ENCODE measurements at places on chromosomes 12 and 14. TPM values are rescaled to one million over a fixed set of nuclear protein-coding genes. Genes with fewer than 3 reads are reported as not detected.

GRCh38 chr12:104576980-104577580 is 120.3 kb downstream of the CHST11 start:
- no peak for DNase-seq
- no peaks in the 10 kb centered on the region for H3K27me3 ChIP-seq
- peaks cover 13% of the 10 kb centered on the region for H3K4me1 ChIP-seq
- H3K4me3 ChIP-seq, result no peak overlapping the region
- H3K36me3 ChIP-seq, result no peaks in the 10 kb centered on the region
- no peak overlapping the region for H3K27ac ChIP-seq

- no peaks in the 10 kb centered on the region for H3K36me3 ChIP-seq
- no peak overlapping the region for H3K4me3 ChIP-seq
- no peak overlapping the region for H3K27ac ChIP-seq
- DNase-seq, result peak; percentile 39
- no peaks in the 10 kb centered on the region for H3K27me3 ChIP-seq
Observed at GRCh38 chr14:68244262-68244980, 424.8 kb downstream of the RAD51B start.

GRCh38 chr12:33265900-33266299 is 173.7 kb downstream of the SYT10 start:
- no peak overlapping the region for H3K27ac ChIP-seq
- no peak for DNase-seq
- H3K4me1 ChIP-seq, result no peaks in the 10 kb centered on the region
- H3K36me3 ChIP-seq, result no peaks in the 10 kb centered on the region
- no peaks in the 10 kb centered on the region for H3K27me3 ChIP-seq

The MIP gene
- total RNA-seq, result not detected

The CCDC196 gene
- total RNA-seq, result not detected

GRCh38 chr12:19885093-19885812 is 446.0 kb downstream of the AEBP2 start:
- H3K4me1 ChIP-seq, result no peaks in the 10 kb centered on the region
- DNase-seq, result peak; percentile 48
- no peak overlapping the region for H3K27ac ChIP-seq
- H3K36me3 ChIP-seq, result no peaks in the 10 kb centered on the region
- H3K4me3 ChIP-seq, result no peak overlapping the region
- H3K27me3 ChIP-seq, result no peaks in the 10 kb centered on the region

DNA sequence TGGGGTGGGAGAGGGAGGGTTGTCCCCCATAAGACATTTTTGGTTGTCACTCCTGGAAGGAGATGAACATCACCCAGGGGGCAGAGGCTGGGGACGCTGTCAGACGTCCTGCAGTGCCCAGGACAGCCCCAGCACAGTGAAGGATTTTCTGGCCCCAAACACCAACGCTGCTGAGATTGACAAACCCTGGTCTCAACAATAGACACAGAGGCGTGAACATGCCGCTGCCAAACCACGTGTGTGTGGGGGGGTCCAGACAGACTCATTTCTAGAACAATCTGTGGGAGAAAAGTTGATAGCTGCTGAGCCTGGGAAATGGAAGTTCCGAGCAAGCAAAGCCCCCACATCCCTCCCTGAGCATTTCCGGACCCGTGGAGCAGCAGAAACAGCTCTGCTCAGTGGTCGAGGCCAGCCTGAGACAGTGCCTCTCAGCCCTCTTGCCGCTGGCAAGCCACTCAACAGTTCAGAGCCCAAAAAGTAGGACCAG is 43.8 kb upstream of the CLMN start:
- no peaks in the 10 kb centered on the region for H3K27me3 ChIP-seq
- no peaks in the 10 kb centered on the region for H3K36me3 ChIP-seq
- no peak overlapping the region for H3K27ac ChIP-seq
- no peak overlapping the region for H3K4me3 ChIP-seq
- no peak for DNase-seq
- H3K4me1 ChIP-seq, result no peaks in the 10 kb centered on the region

DNA sequence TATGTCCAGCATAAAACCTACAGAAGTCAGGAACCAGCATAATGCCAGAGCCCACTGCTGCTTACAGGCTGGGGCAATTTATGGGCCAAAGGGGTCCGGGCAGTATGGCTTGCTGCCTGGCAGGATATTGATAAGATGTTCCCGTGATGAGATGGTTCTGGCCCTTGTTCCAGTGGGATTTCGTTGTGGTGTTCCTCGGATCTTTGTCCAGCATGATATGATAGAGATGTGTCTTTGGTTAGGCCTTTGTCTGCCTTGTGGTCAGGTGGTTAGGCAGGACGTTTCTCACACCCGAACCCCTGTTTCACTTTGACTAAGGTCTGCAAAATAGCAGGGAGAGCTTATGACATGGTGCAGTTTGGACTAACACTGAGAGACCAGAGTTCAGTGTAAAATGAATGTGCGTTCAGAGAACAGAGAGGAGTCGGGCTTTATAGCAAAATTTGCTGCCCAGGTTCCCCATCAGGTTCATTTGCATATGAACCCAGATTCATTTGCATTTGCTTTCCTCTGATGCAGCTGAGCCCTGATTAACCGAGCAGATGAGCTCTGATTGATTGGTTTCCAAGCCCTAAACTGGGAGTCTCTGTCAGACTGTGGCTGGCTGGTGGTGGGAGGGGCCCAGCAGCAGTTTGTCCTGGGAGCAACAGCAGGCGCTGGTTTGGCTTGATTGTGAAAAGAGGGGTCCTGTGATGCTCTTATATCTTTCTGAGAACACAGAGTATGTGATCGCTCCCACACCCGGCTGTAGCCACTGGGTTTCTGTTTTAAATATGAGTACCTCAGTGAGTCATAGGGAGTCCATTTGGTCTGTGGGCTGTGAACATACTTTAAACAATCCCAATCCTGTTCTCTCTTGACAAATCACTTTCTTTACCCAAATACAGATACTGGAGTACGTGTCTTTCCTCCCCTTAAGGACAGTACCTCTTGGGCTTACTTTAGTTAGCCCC is 156.3 kb upstream of the PZP start:
- no peaks in the 10 kb centered on the region for H3K36me3 ChIP-seq
- no peaks in the 10 kb centered on the region for H3K4me1 ChIP-seq
- H3K4me3 ChIP-seq, result no peak overlapping the region
- H3K27me3 ChIP-seq, result no peaks in the 10 kb centered on the region
- DNase-seq, result peak; percentile 78
- H3K27ac ChIP-seq, result no peak overlapping the region

The HCAR2 gene
- not detected for total RNA-seq

The ALKBH1 gene
- total RNA-seq, result 12.1 TPM

Data from fibroblast of lung (primary cell).